ENCODE measurements at places on chromosomes 7 and 10.

DNA sequence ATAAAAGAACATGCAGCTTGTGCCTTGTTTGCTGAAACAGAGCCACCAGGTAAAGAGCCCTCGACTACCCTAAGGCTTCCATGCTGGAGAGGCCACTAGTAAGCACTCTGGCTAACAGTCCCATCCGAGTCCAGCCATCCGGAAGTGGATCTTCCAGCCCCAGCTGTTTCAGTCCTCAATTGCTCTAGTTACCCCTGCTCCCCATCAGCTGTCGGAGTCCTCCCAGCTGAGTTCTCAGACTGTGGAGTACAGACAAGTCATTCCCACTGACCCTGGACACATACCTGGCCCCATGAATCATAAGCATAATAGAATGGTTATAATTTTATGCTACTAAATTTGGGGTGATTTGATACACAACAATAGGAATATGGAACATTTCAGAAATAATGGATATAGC lies 13.5 kb upstream of the FZD1 start:
- DNase-seq: no peak

DNA sequence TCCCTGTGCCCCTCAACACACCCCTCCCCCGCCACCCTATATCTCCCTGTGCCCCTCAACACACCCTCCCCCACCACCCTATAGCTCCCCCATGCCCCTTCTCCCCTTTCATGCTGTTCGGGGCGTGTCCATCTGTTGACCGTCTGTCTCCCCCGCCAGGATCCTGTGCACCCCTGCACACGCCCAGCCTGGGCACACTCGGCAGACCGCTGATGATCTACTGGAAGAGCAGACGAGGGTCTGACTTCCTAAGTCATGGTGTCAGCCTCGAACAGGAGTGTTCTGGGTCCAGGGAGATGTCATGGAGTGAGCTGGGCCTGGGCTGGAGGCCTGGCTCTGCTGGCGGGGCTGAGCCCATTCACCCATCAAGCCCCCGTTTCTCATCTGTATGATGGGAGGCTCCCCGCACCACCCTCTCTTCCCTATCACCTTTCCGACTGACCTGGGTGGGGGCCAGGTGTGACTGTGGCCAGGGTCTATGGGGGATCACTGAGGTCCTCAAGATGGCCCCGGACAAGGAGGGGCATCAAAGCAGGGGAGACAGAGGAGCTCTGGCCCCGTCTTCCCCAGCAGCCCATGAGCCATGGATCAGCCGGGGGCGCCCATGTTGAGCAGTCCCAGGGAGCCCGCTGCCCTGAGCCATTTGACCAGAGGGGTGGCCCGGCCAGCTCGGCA lies 48.3 kb downstream of the PDGFA start:
- DNase-seq: no peak

DNA sequence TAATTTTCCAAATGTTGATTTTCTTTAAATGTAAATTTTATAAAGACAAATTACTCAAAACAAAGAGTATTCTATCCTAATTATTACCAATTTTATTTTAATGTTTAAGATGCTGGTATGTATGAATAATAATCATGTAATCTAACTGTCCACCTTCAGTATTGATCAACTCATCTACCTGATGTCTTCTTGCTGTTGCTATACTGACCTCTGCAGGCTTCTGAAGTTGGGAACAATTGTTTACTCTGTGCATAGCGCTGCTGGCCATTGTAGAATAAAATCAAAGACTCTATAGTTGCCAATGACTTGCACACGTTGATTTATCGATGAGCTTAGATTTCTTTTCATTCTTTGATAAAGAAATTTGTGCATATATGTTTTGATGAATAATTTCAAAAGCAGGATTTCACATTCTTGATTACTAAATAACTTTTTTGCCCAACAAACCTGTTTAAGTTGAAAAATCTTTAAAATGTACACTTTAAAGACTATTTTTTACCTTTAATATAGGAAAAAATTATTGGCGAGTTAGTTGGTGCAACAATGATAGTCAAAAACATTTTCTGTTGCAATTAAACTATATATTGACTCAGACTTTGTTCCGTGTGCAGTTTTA lies 282.3 kb downstream of the TFEC start:
- no peak for DNase-seq

DNA sequence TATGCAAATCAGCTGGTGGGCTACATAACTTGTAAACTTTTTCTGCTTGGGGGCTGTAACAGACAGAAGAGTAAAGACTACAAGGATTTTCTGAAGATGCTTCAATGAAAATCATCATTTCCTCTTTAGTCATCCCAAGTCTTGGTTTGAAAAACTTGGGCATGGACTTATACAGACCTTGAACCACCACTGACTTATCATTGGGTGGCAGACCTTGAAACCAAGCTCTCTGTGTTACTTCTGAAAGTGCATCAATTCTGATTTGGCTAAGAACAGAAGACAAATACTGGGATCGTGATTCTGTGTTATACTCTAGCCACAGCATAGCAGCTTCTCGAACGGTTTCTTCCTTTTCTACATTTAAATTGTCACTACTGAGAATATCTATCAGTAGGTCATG lies 21.3 kb downstream of the KBTBD2 start:
- no peak for DNase-seq

- no peak for DNase-seq
Measured at GRCh38 chr10:47346581-47347302, 1.4 kb upstream of the RBP3 start.

GRCh38 chr7:94481279-94481678 lies 28.3 kb upstream of the CASD1 start:
- no peak for DNase-seq

- DNase-seq: no peak
Measured at GRCh38 chr7:43824963-43825362, 44.4 kb downstream of the MRPS24 start.

- DNase-seq: no peak
Measured at GRCh38 chr10:14459665-14460064, 128.9 kb upstream of the FRMD4A start.

GRCh38 chr7:51144178-51144577 lies 172.4 kb downstream of the COBL start:
- DNase-seq: no peak

DNA sequence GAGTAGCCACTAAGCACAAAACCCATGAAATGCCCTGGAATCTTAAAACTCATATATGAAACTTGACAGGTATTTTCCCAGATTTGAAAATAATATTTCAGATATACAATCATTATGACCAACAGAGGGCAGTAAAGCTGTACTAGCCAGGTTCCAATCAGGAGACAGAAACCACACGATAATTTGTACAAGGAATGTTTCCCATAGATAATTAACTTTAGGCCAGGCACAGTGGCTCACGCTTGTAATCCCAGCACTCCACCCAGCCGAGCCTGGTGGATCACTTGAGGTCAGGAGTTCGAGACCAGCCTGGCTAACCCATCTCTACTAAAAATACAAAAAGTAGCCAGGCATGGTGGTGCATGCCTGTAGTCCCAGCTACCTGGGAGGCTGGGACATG lies 31.0 kb upstream of the NUB1 start:
- DNase-seq: no peak

DNA sequence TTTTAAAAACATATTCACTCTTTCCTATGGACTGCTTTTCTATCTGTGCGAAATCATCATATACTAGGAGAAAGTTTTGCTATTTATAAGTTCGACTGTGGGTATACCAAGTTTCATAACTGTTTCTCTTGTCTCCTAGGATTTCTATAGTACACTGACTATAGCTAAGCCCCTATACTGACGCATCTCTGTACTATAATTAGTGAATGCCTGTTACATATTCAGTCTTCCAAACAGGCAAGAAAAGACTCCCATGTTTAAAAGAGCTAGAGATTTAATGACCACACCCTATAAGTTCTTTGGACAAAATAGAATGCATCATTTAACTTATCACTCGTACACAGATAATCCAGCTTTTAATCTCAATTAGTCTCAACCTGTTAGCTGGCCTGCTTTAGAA lies 80.8 kb downstream of the UPF2 start:
- DNase-seq: no peak

- DNase-seq: no peak
Measured at GRCh38 chr10:22911889-22912762, 15.7 kb upstream of the ARMC3 start.

DNA sequence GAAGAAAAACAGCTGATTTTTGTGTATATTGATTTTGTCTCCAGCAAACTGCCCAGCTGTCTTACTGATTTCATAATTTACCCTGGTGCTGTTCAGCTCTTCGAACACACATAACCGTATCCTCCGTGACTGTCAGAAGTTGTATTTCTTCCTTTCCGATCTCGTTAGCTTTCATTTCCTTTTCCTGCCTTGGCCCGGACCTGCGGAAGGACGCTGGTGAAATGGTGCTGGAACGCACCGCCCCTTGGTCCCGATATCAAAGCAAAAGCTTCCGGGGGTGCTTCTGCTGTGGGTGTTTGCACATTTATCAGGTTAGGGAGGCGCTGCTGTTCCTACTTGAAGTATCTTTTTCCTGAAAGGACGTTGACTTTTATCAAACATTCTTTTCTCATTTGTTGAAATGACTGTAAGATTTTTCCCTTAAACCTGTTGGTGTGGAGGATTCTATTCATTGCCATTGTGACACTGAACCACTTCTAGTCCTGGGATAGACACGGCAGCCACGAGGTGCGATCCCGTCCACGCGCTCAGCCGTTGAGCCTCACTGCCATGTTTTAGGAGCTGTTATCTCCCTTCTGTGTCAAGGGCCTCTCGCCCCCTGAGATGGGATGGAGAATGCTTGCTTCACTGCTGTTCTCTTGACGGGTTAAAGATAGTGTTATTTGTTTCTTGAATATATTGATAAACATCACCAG lies 72.6 kb downstream of the FOXL3 start:
- DNase-seq: no peak

DNA sequence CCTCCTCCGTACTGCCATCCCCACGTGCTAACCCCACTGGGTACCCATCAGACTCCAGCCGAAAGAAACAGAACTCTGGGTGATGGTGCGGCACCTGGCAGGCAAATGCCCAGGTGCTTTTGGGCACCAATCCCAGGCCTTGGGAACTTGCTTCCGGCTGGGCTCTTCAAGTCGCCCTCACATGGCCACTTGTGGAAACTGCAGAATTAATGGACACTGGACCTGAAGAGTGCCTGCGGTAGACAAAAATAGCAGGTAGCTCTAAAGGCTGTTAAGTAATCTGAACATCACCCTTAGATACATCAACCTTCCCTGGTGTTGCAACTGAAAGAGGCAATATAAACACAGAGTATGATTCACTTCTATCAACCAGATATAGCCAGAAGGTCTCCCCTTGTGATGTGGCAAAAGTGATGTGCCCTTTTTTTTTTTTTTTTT lies 644.4 kb downstream of the GRM8 start:
- DNase-seq: peak; percentile 30

DNA sequence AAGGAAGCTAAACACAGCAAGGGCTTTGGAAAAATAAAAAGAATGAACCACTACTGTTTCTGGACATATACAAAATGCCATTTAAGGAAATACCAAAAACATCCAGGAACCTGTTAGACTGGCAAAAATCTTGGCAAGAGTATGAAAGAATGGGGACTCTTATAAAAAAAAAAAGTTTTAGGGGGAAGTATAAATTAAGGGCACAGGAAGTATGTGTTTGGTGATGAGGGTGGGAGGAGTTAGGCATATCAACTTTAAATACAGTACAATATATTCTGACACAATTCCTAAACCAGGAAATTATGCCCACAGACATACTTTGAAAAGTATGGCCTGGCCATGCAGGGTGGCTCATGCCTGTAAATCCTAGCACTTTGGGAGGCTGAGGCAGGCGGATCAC lies 74.2 kb downstream of the WAPL start:
- no peak for DNase-seq

DNA sequence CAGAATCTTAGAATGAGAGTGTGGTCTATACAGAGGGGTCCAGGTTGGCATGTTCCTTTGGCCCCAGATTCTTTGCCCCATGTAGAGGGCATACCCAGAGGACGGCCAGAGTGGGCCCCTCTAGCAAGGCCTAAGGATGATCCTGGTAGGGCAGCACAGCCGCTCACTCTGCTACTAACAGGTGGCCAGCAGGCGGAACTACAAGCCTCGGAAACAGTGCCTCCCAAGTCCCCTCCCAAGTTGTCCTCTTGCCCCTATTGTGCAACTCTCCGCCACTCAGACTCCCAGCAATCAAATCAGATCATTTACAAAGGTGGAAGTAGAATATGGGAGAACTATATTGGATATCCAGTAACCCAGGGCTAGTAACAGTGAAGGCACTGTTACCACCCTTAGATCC lies 107.4 kb downstream of the STRA8 start:
- no peak for DNase-seq

Measured in iPS DF 19.7 (cell line).